ENCODE measurements at places on chromosomes 16 and 17. TPM values are rescaled to one million over a fixed set of nuclear protein-coding genes. Genes with fewer than 3 reads are reported as not detected.

GRCh38 chr16:11329071-11329491 lies 16.2 kb upstream of the RMI2 start:
- H3K27ac ChIP-seq = peak overlapping the region; percentile 57
- H3K36me3 ChIP-seq = no peaks in the 10 kb centered on the region
- peaks cover 2% of the 10 kb centered on the region for H3K4me1 ChIP-seq
- no peak for DNase-seq
- no peaks in the 10 kb centered on the region for H3K27me3 ChIP-seq
- no peak overlapping the region for H3K4me3 ChIP-seq

DNA sequence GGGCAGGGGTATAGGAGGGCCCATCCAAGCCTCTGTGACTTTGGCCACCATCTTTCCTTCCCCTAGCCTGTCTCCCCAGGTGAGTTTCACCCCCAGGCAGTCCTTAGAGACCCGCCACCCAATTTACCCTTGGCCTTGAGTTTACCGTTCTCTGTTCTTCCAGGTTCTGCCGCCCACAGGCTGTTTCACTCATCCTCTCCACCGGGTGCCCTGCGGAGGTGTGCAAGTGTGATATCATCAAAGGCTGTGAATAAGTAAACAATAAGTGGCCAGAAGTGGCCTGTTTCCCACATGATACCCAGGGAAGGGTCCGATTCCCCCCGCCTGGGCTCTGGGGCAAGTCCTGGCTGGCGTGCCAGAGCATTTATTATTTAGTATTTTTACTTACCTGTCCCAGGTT lies 15.1 kb upstream of the TLCD3B start:
- no peaks in the 10 kb centered on the region for H3K4me1 ChIP-seq
- no peak overlapping the region for H3K4me3 ChIP-seq
- H3K27me3 ChIP-seq = no peaks in the 10 kb centered on the region
- DNase-seq = no peak
- no peak overlapping the region for H3K27ac ChIP-seq

- H3K27ac ChIP-seq = no peak overlapping the region
- no peaks in the 10 kb centered on the region for H3K4me1 ChIP-seq
- no peaks in the 10 kb centered on the region for H3K36me3 ChIP-seq
- no peak overlapping the region for H3K4me3 ChIP-seq
- no peak for DNase-seq
- H3K27me3 ChIP-seq = no peaks in the 10 kb centered on the region
Observed at GRCh38 chr17:47871048-47871447, 20.1 kb upstream of the SP6 start.

DNA sequence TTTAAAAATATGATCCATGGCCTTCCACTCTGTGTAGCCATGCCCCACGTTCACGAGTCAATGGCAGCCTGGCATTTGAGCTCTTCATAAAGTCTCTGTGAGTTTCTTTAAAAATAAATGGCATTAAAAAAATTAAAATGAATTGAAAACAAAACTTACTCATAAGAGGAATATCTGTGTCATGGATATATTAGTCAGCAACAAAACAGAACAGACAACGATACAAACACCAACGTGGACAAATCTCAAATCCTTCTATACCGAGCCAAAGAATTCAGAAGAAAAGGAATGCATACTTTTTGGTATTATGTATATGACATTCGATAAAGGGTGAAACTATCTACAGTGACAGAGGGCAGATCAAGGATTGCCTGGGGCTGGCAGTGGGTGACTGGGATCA lies 8.2 kb upstream of the CMIP start:
- no peak overlapping the region for H3K27ac ChIP-seq
- no peaks in the 10 kb centered on the region for H3K27me3 ChIP-seq
- H3K4me1 ChIP-seq = no peaks in the 10 kb centered on the region
- no peak for DNase-seq
- H3K4me3 ChIP-seq = no peak overlapping the region

GRCh38 chr16:4733747-4734062 lies 366 bp downstream of the ANKS3 start:
- H3K4me1 ChIP-seq = no peaks in the 10 kb centered on the region
- H3K4me3 ChIP-seq = peak overlapping the region; percentile 99
- no peaks in the 10 kb centered on the region for H3K27me3 ChIP-seq
- no peak for DNase-seq
- no peaks in the 10 kb centered on the region for H3K36me3 ChIP-seq

DNA sequence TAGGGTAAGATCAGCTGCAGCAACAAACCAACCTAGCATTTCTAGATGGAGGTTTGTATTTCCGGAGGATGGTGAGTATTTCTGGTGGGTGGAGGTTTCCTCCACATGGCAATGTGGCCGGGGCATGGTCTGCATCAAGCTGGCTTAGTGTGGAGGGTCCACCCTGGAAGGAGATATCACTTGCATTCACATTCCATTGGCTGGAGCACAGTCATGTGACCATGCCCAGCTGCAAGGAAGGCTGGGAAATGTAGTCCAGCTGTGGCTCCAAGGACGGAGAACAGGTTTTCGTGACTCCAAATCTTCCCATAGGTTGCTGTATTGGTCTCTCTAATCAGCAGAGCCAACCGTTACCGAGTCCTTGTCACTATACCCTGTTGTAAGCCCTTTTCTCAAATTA lies 68.7 kb downstream of the RAI1 start:
- peaks cover 12% of the 10 kb centered on the region for H3K4me1 ChIP-seq
- no peak overlapping the region for H3K4me3 ChIP-seq
- H3K36me3 ChIP-seq = no peaks in the 10 kb centered on the region
- H3K27me3 ChIP-seq = no peaks in the 10 kb centered on the region

- H3K27me3 ChIP-seq = no peaks in the 10 kb centered on the region
- no peaks in the 10 kb centered on the region for H3K36me3 ChIP-seq
- no peaks in the 10 kb centered on the region for H3K4me1 ChIP-seq
- no peak overlapping the region for H3K4me3 ChIP-seq
- no peak for DNase-seq
Observed at GRCh38 chr16:83402967-83403366, 404.8 kb upstream of the HSBP1 start.

DNA sequence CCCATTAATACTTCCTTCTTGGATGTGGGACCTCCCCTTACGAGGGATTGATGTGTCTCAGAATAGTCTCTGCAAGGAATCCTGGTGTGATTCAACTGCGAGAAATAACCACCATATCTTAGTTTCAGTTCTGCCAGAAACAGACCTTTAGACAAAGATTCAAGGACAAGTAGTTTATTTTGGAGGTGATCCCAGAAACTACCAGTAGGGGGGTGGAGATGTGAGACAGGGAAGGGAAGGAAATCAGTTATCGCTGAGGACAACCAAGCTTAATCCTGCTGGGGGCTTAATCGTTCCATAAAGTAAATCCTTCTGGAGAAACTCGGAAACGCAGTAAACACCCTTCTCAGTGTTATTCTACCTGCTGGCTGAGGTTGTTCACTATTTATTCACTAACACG lies 5.0 kb upstream of the SDR42E1 start:
- no peak overlapping the region for H3K27ac ChIP-seq
- DNase-seq = peak; percentile 54
- no peaks in the 10 kb centered on the region for H3K4me1 ChIP-seq
- H3K27me3 ChIP-seq = no peaks in the 10 kb centered on the region

GRCh38 chr16:67719778-67720144 lies 645 bp upstream of the GFOD2 start:
- peak; percentile 52 for DNase-seq
- no peaks in the 10 kb centered on the region for H3K27me3 ChIP-seq
- H3K4me3 ChIP-seq = peak overlapping the region; percentile 94
- H3K4me1 ChIP-seq = peaks cover 14% of the 10 kb centered on the region

- no peaks in the 10 kb centered on the region for H3K4me1 ChIP-seq
- H3K36me3 ChIP-seq = no peaks in the 10 kb centered on the region
- H3K27me3 ChIP-seq = no peaks in the 10 kb centered on the region
- no peak overlapping the region for H3K4me3 ChIP-seq
Observed at GRCh38 chr17:7745748-7746470, 28.4 kb downstream of the DNAH2 start.

GRCh38 chr16:88785106-88785924 lies at the start of gene PIEZO1:
Gene PIEZO1, minus strand, starts transcription at chr16:88785220. Its CDS starts 256 bp downstream, at chr16:88784964.
- peak; percentile 82 for DNase-seq
- peak within 1 kb of the TSS; percentile 71 for H3K4me3 ChIP-seq
- peak within 1 kb of the TSS; percentile 73 for H3K27ac ChIP-seq
- no peaks in the 10 kb centered on the region for H3K36me3 ChIP-seq
- peaks cover 6% of the 10 kb centered on the region for H3K4me1 ChIP-seq

DNA sequence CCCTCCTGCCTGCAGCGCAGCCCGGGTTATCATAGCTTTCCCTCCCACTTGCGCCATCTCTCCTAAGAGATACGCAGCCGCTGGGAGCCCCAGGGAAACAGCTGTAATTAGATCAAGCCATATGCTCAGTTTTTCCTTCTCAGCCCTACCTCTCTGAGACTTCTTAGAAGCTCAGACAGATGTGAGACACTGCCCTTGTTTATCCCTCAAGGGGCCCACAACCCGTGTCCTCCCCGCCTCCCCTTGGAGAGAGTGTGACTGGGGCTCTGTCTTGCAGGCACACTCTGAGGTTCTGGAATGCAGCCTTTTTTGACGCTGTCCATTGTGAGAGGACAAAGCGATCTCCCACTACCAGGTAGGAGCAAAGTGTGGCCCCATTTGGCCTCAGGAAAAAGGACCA lies 31.2 kb downstream of the CIBAR2 start:
- DNase-seq = no peak
- H3K27me3 ChIP-seq = no peaks in the 10 kb centered on the region
- H3K27ac ChIP-seq = no peak overlapping the region
- H3K4me1 ChIP-seq = no peaks in the 10 kb centered on the region

DNA sequence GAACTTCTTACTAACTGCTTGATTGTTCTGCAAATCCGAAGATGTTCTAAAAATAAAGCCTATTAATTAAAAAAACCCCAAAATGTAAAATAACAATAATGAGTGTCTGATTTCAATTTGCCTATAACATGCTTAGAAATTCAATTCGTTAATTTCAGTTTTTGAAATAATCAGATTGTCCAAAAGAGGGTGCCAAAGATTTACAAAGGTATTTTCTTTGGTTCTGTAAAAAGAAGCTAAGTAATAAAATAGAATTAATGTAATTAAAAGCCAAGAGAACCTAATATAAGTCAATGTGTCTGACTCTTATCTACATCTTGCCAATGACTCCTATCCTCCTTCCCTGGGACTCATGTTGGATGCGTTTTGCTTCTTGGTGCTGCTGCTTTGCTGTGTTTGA lies 75.0 kb upstream of the CPHXL start:
- no peaks in the 10 kb centered on the region for H3K36me3 ChIP-seq
- no peak overlapping the region for H3K27ac ChIP-seq
- no peak overlapping the region for H3K4me3 ChIP-seq
- H3K4me1 ChIP-seq = no peaks in the 10 kb centered on the region
- no peaks in the 10 kb centered on the region for H3K27me3 ChIP-seq

GRCh38 chr16:48413272-48413671 lies 28.1 kb upstream of the SIAH1 start:
- no peaks in the 10 kb centered on the region for H3K27me3 ChIP-seq
- H3K36me3 ChIP-seq = no peaks in the 10 kb centered on the region
- no peaks in the 10 kb centered on the region for H3K4me1 ChIP-seq

DNA sequence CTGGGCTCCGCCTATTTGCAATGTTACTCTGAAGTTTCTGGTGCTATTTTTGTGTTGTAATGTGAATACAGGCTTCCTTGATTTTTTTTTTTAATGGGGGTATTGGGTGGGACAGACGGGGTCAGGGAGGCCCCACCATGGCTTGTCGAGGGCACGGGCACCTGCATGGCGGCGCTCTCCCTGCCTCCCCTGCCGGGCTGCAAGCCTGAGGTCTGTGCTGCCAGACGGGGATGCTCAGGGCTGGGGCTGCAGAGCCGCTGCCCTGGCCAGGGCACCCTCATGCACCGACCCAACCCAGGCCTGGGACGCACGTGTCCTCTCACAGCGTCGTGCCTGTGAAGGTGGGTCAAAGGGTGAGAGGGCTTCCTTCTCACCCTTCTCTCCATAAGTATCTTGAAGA lies 13.0 kb upstream of the ZFPM1 start:
- no peak overlapping the region for H3K27ac ChIP-seq
- no peak overlapping the region for H3K4me3 ChIP-seq
- H3K36me3 ChIP-seq = no peaks in the 10 kb centered on the region

- H3K4me3 ChIP-seq = peak within 1 kb of the TSS; percentile 94
- H3K27me3 ChIP-seq = no peaks in the 10 kb centered on the region
- peak; percentile 98 for DNase-seq
- H3K4me1 ChIP-seq = peaks cover 8% of the 10 kb centered on the region
- H3K36me3 ChIP-seq = peaks cover 20% of the 10 kb centered on the region
- peak within 1 kb of the TSS; percentile 94 for H3K27ac ChIP-seq
Observed at GRCh38 chr17:19378416-19379360, at the start of gene MAPK7. Gene MAPK7, plus strand, starts transcription at chr17:19378498. Its CDS starts 403 bp downstream, at chr17:19378901.

DNA sequence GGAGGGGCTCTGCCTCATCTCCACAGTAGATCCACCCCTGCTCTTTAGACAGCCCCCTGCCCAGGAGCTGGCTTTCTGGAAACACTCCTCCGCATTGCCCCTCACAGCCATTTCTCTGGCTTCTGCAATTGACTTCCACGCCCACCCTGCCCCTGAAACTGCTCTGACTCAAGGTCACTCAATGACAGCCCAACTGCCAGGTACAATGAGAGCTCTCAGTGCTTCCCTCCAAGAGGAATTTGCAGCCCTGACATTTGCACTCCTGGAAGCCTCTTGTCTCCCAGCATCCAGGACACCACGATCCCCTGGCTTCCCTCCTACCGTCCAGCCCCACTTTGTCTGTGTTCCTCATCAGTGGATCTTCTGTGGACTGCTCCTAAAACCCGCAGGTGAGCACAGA lies 421.5 kb downstream of the SOX9 start:
- no peaks in the 10 kb centered on the region for H3K4me1 ChIP-seq
- H3K4me3 ChIP-seq = no peak overlapping the region
- DNase-seq = no peak
- no peaks in the 10 kb centered on the region for H3K36me3 ChIP-seq
- H3K27ac ChIP-seq = no peak overlapping the region

- H3K27ac ChIP-seq = no peak overlapping the region
- no peaks in the 10 kb centered on the region for H3K36me3 ChIP-seq
- peaks cover 8% of the 10 kb centered on the region for H3K4me1 ChIP-seq
- H3K4me3 ChIP-seq = peak overlapping the region; percentile 51
- H3K27me3 ChIP-seq = no peaks in the 10 kb centered on the region
Observed at GRCh38 chr17:2854143-2855055, 58.2 kb downstream of the RAP1GAP2 start.

DNA sequence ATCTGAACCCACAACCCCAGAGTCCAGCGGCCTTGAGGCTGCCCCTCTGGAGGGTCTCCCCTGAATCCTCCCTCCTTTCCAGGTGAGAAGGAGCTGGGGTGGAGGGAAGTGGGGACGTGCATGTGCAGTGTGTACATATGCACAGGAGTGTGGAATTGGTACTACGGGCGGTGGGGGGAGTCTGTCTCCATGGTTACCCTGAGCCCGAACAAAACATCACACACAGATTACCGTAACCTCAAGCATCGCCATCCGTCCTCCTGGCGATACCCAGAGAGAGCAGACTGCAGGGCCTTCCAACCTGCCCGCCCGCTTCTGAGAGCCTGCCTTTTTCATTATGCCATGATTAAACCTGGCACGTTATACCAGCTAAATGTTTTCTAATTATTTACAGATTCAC lies 25.1 kb downstream of the GSG1L start:
- no peak for DNase-seq
- no peak overlapping the region for H3K27ac ChIP-seq
- no peaks in the 10 kb centered on the region for H3K4me1 ChIP-seq
- H3K4me3 ChIP-seq = no peak overlapping the region

MILR1 gene
- 5.3 TPM for total RNA-seq

OR3A1 gene
- total RNA-seq = not detected

MYH13 gene
- not detected for total RNA-seq

CDK3 gene
- total RNA-seq = 8.2 TPM

MMP15 gene
- 126 TPM for total RNA-seq

COASY gene
- 94.2 TPM for total RNA-seq

GALR2 gene
- 0.49 TPM for total RNA-seq

C17orf107 gene
- 1.8 TPM for total RNA-seq

TMEM238L gene
- 68.8 TPM for total RNA-seq

TP53TG3 gene
- total RNA-seq = not detected

CDC27 gene
- total RNA-seq = 65.5 TPM

OTOA gene
- total RNA-seq = not detected

EPN2 gene
- total RNA-seq = 34.7 TPM

TBC1D3G gene
- not detected for total RNA-seq

CLN3 gene
- total RNA-seq = 123 TPM

BRIP1 gene
- total RNA-seq = 3.3 TPM

CENPX gene
- 91.1 TPM for total RNA-seq

KCNJ18 gene
- not detected for total RNA-seq

ERBB2 gene
- 153 TPM for total RNA-seq

All from colonic mucosa (tissue), 4 donors.